NCI-H446 treated with DMSO at 0.1 percent for 48 hours (cell line): ENCODE measurements at places on chromosomes 3 and 15.

DNA sequence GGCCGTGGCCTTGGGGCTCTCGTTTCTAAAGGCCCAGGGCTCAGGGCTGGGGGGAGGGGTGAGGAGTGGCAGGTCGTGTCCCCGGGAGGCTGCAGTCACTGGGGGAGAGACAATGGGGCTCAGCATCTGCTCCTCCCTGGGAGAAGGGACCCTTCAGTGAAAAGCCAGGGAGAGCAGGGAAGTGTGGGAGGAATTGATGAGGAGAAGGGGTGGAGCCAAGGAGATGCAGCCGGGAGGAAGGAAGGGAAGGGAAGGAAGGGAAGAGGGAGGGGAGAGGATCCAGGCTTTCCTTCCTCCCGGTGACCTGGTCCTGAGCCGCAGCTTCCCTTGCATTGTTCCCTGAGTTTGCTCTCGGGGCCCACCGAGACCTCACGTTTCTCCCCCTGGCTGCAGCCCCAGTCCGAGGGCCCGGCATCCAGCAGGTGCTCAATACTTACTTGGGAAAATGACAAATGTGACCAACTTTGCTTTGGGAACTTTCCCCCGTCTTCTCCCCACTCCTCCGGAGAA, 1.4 kb upstream of the ZNF710 start:
- no peak for DNase-seq

DNA sequence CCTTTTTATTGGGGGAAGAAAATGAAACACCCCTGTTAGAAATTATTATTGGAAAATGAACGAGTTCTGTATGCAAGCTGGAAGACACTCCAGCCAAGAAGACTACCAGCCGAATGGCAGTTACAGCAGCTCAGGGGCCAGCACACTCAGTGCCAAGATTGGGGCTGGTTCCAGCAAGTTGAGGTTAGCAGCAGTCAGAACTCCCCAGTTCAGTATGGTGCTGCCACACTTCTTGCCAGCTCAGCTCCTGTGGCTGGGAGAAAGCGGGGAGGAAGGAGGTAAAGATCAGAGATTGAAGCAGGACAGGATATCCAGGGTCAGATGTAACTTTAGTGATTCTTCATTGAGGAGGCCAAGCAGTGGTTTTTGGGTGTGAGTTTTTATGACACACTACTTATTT, 280.2 kb upstream of the NR2E3 start:
- no peak for DNase-seq

DNA sequence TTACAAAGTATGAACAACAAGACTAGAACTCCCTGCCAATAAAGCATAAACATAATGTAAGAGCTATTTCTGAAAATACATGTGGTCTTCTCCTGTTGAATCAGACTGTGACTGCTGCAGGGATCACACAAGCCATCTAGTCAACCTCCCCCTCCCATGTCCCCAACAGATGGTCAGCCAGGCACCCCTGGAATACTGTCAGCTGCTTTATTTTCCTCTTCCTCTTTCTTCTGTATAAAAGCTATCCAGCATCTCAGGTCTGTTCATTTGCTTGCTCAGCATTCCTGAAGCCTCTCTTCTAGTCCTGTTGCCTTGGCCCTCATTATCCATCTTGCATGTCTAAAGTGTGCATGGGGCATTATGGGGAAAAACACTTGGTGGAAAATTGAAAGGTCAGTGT, 6.5 kb upstream of the MINDY4B start:
- DNase-seq, result no peak

DNA sequence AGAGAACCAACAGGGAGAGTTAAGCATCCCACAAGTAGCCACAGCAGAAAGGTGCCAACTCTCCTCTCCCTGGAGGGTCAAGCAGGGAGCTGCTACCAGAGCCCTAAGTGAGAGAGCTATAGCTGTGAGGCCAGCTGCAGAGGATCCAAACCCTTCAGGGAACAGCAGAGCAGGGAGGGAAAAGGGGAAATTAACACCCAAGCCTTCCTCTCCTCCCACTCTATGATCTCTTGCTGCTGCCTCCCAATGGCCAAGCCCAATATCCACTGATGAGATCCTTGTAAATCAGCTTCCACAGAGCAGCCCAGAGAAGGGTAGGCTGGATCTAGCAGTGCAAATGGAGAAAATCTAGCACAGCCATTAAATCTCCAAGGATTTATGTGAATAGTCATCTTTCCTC, 68.2 kb upstream of the THBS1 start:
- DNase-seq, result no peak

GRCh38 chr15:99253381-99254090, 2.3 kb downstream of the LRRC28 start:
- DNase-seq, result no peak

- DNase-seq, result peak; percentile 94
These were observed 69.8 kb downstream of the TNFAIP8L3 start for GRCh38 chr15:51024735-51025453.

- DNase-seq, result no peak
These were observed 15.0 kb downstream of the GCSAM start for GRCh38 chr3:112117841-112118571.

DNA sequence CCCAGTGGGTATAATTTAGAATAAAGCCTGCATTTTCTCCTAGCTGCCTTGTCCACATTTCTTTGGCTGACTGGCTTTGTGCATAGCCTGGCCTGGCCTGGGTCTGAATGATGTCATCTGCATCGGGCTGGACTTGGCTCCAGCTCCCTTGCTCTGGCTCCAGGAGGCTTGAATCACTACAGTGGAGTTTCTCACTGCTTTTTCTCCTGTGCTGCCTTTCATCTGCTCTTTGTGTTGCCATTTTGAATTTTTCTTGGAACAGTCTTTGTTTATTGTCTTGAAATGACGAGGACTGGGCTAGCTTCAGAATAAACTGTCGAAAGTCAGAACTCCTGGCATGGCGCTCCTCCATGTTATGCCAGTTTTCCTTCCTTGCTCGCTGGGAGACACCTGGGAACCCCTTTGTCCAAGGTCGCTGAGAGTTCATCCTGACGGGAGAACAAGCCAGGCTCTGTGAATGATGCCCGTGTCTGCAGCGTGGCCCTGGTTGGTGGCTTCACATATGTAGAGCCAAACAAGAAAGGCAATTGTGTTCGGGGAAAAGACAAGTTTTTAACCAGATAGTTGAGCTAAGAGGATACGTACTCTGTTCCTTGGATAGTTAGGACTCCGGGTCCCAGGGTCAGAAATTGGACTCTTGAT, 258.9 kb downstream of the PDZRN3 start:
- DNase-seq, result peak; percentile 45

DNA sequence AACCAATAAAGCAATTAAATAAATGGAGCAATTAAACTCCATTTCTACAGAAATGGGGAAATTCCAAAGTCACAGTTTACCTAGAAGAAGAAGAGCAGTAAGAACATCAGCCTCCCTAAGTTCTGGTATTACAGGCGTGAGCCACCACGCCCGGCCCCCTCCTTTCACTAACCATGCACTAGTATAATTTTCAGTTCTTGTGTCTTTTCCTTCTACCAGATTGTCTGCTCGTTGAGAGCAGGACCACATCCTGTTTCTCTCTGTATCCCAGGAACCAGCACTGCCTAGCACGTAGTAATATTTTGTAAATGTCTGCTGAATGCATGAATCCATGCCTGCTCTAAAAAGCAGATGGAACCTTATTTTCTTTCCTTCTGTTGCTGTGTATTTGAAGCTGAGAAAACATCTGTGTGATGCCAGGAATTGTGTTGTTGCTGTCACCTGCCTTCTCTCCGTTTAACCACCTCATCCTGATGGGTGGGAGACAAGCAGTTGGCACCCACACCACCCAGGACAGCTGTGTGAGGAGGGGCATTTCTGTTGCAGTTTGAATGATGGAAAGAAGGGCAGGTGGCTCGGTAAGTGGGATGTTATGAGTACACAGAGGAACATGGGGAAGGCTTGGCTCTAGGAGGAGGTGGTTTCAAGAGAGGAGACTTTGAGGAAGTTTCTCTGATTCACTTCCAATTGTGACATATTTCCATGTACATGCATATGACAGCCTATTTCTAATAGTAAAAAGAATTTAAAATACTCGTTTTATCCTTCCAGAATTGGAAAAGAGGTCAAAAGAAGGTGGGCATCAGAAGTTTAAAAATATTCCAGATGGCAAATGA, 30.1 kb downstream of the PXYLP1 start:
- no peak for DNase-seq

DNA sequence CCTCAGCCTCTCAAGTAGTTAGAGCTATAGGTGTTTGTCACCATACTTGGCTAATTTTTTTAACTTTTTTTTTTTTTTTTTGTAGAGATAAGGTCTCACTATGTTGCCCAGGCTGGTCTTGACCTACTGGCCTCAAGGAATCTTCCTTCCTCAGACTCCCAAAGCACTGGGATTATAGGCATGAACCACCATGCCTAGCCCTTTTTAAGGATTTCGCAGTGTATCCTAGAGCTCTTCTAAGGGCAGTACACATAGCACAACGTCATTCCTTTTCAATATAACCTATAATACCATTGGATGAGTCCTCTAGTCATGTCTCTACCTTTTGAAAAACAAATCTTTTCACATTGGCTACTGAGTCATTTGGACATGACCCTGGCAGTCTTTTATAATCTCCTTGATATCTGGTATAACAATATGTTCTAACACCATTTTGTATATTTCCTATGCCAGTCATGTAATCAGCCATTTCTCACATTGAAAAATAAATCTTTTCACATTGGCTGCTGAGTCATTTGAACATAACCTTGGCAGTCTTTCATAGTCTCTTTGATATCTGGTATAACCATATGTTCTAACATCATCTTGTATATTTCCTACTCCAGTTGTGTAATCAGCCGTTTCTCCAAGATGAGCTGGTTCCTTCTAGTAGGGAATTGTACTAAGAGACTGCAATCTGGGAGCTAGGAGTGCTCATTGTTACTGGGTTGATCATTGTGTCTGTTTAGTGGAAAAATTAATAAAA, 944.7 kb downstream of the MCTP2 start:
- DNase-seq, result no peak

GRCh38 chr3:165233501-165234195, 37.5 kb upstream of the SLITRK3 start:
- DNase-seq, result no peak

DNA sequence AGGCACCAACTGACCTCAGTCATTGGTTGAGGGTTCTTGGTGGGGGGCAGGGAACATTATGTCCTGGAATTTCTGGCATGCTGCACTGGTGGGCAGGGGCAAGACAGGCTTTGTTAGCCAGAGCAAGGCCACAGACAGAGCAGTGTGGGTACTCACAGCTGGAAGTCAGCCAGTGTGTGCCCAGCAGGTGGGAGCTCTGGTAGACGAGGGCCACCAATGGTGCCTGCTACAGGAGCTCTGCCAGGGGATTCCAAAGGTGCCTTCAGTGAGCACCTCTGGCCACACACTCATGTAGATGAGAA, 31.3 kb downstream of the CYP8B1 start:
- DNase-seq, result no peak

DNA sequence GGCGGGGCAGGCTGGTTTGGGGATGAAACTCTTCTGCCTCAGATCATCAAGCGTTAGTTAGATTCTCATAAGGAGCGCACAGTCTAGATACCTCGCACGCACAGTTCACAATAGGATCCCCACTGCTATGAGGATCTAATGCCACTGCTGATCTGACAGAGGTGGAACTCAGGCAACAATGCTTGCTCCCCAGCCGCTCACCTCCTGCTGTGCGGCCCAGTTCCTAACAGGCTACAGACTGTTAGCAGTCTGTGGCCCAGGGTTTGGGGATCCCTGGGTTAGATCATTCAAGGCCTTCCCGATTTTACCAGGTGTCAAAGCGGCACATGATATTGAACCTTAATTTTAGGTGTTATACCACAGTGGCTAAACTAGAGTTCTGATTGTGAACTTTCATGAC, 232.8 kb downstream of the UBE2E2 start:
- no peak for DNase-seq

DNA sequence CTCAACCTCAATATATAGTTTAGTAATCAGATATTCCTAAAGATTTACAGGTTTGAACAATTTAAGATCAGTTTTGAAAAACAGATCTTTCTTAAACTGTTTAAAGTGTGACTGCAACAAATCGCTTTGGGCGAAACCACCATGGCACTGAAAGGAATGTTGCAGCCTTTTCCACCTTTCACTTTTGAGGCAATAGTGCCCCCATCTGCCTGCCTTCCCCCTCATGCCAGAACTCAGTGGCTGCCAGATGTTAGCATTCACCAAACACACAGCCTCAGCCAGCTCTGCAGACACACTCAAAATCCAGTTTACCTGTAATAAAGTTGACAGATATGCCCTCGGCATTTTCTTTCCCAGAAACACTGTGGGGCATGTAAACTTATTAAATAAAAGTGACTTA, 3.3 kb downstream of the LYSMD4 start:
- DNase-seq, result no peak

- no peak for DNase-seq
These were observed 14.0 kb upstream of the ALAS1 start for GRCh38 chr3:52183786-52184445.

- no peak for DNase-seq
These were observed 174.5 kb downstream of the NR2F2 start for GRCh38 chr15:96505014-96505413.

DNA sequence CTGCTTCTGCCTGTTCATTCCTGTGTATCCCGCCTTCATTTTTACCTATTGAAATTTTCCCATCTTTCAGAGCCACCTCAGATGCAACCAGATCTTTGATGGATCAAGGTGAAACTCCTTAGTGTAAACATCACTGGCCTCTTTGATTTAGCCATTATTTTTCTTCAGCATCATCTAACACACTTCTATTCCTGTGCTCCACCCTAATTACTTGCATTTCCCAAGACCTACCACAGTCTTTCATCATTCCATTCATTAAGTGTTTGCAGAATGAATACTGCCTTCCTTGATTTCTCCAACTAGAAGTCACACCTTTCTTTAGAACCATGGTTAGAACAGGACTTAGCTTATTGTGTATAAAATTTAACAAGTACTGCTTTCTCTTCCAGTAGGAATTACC, 55.5 kb upstream of the SKIL start:
- no peak for DNase-seq

- DNase-seq, result no peak
These were observed 18.4 kb downstream of the CCK start for GRCh38 chr3:42247576-42248027.

DNA sequence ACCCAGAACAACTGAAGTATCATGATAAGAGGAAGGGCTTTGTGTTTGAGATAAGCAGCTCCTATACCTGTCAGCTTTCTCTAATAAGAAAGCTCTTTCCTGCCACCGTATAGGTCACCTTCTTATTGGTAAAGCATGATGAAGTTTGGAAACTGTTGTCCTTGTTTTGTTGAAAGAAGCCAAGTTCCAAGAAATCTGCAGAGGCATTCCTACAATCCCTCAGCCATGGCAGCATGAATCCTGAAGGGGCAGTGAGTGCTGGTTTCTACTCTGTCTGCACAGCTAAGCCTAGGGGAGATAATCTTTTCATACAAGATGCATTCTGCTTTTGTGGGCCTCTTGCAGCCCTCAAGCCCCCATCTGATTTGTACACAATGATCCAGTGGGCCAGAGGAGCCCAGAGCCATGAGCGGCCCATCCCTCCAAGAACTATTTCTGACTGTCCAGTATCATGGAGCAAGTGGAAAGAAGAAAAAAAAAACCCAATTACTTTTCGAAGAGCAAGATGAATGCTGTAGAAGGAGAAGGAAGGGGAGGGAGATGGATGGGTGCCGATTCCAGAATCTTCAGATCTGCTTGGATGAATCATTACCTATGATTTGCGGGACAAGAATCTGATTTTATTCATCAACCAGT, 1.9 kb upstream of the THBS1 start:
- DNase-seq, result no peak
